Dorsolateral prefrontal cortex (tissue), 122 donors: ENCODE measurements at places on chromosomes 11 and 22. TPM values are rescaled to one million over a fixed set of nuclear protein-coding genes. Genes with fewer than 3 reads are reported as not detected.

Gene UBE2L3
- total RNA-seq, result 73.6 TPM

Gene GP1BB
- not detected for total RNA-seq

Gene SOX10
- 80.0 TPM for total RNA-seq

Gene IFITM10
- 13.1 TPM for total RNA-seq

Gene KLHDC7B
- total RNA-seq, result not detected

Gene CADM1
- 155 TPM for total RNA-seq

Gene KIAA0930
- 504 TPM for total RNA-seq

Gene ALDH3B1
- total RNA-seq, result 3.2 TPM

Gene SULT4A1
- total RNA-seq, result 204 TPM

Gene NFRKB
- 23.7 TPM for total RNA-seq

Gene KRTAP5-7
- total RNA-seq, result 2.3 TPM

Gene BTG4
- not detected for total RNA-seq

Gene TMPRSS6
- not detected for total RNA-seq

Gene PGR
- total RNA-seq, result 0.60 TPM

Gene DKK3
- 797 TPM for total RNA-seq

Gene F2
- not detected for total RNA-seq

Gene IL18
- total RNA-seq, result 3.0 TPM

Gene PTGDR2
- total RNA-seq, result 1.3 TPM
